ENCODE measurements at places on chromosomes 11 and 22. TPM values are rescaled to one million over a fixed set of nuclear protein-coding genes. Genes with fewer than 3 reads are reported as not detected.

- no peak for DNase-seq
Observed at GRCh38 chr11:103494491-103494890, 385.3 kb downstream of the DYNC2H1 start.

DNA sequence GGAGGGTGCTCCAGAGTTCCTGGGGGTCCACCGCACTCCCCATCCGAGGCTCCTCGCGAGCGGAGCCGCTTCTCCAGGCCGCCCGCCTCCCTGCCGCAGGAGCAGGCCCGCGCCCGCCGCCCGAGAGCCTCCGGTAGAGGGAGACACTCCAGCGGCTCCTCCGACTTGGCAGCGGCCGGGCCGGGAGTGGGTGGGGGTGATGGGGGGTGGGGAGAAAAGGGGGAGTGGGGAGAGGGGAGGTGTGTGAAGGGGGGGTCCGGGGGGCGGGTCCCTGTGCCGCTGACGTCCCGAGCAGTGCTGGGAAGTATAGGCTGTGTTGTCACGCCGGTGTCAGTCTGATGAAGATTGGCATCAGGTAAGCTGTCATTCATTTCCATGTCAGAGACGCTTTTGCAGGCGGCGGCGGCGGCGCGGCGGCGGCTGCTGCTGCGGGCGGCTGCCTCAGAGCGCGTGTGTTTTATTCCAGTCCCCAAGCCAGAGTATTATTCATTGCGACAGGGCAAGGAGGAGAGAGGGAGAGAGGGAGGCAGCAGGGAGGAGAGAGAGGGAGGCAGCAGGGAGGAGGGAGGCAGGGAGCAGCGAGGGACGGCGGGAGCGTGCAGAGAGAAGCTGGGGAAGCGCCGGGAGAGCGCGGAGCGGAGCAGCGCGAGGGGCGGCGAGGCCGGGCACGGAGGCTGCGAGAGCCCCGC, at the start of gene PKNOX2:
Gene PKNOX2 (plus strand): TSS at position 330 of the 689 bp plus-strand sequence. CDS start 186,555 bp downstream, outside the sequence.
- peak; percentile 90 for DNase-seq

GRCh38 chr11:111935317-111936039, 1.7 kb upstream of the DIXDC1 start:
- no peak for DNase-seq

GRCh38 chr11:117045956-117046355, 52.3 kb downstream of the SIK3 start:
- DNase-seq: no peak

- DNase-seq: no peak
Observed at GRCh38 chr22:31945443-31945855, 1.1 kb downstream of the YWHAH start.

DNA sequence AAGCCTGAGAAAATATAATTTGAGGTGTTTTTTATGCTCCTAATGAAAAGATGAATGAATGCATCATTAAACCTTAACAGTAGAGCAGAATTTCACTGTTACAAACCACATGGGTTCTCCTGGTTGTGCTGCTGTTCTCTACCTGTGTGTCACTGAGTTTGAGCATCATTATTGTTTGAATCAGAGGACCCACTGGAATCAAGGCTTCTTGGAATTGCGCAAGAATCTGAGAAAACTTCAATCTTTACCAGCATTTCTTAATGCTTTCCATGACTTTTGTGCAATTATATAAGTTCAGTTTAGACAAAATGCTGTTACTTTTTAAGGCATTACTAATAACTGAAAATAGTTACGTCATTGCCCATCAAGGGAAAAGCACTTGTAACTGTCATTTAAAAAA, 18.8 kb upstream of the RBX1 start:
- no peak for DNase-seq

DNA sequence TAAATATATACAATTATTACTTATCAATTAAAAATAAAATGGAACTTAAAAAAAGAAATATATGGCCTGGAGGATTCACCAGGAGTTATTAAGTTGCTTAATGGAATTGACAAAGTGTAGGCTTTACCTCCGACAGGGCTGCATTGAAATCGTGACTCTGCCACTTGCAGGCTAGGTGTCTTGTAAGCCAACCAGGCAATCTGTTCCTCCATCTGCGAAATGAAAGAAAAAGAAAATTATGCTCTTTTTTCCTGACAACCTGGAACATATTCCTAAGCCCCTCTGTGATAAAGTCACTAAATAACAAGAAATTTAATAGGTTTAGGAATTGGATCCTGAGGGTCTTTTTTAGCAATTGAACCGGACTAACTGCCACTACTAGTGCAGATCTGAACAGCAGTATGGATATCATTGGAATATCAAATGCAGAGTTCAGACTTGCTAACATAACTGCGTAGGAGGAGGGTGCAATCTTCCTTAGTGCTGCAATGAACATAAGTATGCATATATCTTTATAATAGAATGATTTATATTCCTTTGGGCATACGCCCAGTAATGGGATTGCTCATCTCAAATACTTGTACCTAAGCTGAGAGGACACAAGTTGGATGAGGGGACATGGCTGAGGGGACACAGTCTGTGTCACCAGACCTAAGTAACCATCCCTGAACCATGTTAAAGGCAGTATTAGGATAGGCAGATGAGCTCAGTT, 42.5 kb upstream of the CEP126 start:
- DNase-seq: no peak

DNA sequence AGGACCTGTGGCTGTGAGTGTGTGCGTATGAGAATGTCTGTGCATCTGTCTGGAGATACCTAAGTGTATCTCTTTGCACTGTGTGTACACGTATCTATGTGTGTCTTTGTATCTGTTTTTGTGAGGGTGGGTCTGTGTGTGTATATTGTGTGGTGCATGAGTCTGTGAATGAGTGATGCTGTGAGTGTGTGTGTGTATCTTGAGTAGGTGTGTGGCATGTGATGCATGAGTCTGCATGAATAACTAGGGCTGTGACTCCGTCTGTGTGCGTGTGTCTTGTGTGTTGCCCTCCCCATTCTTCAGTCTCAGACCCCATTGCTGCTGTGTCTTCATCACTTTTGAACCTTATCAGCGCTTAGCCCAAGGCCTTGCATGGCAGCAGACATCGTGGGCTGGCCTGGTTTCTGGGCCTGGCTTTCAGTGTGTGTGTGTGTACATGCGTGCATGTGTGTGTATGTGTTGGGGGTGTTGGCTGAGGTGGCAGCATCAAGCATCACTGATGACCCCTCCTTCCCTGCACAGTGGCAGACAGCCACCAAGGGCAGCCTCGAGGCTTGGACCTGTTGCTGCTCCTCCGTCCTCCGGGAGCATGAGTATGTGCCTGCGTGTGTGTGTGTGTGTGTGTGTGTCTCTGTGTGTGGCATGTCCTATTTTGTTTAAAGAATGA, 1.4 kb downstream of the SGSM1 start:
- peak; percentile 61 for DNase-seq

DNA sequence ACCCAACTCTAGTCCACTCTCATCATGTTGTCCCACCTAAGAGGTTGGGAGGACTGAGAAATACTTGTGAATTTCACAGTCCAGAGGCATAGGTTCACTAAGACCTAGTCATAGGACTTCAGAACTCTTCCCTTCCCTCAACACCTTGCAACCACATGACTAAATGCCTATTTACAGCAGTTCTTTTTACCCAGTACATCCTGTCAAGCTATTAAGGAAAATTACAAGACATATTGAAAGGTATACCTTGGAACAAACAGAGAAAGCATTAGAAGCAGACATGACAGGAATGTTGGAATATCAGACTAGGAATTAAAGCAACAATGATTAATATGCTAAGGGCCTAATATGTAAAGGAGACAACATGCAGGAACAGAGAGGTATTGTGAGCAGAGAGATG, 563.8 kb upstream of the LRRC4C start:
- DNase-seq: no peak

DNA sequence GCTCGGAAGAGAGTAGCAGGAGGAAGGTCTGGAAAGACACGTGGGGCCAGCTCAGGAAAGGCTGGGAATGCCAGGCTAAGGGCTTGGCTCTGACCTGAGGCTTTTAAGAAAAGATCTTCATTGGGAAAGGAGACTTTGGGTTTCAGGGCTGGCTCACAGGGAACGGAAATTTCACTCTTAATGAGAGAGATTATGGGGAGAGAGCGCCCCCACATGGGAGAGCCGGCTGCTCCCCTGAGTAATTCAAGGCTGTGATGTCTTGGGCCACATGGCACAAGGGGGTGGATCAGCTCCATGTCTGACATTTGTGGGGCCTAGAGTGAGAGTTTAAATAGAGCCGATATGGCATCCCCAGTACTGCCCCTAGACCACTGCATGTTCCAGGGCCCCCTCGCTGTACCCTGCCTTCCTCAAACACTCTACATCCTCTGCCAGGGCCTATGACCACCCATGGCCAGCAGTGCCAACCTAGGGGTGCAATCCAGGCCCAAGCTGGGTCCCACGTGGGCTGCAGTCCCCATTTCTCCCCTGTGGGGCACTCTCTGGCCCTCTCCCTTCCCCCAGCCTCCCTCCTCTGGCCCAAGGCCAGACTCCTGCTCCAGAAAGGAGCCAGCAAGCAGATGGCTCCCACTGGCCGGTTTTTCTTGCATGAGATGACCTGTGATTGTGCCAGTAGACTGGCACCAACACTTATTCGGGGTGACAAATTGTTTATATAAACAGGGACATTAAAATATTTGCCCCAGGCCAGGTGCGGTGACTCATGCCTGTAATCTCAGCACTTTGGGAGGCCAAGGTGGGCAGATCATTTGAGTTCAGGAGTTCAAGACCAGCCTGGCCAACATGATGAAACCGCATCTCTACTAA, 75.2 kb downstream of the ISX start:
- no peak for DNase-seq

- DNase-seq: no peak
Observed at GRCh38 chr11:10602366-10602765, 33.9 kb upstream of the LYVE1 start.

Gene CDC42EP1
- 14.6 TPM for total RNA-seq

Gene MPPED2
- total RNA-seq: 12.3 TPM

- DNase-seq: no peak
Observed at GRCh38 chr11:30811226-30811755, 225.1 kb upstream of the MPPED2 start.

GRCh38 chr11:95358511-95359340, 127.7 kb upstream of the SESN3 start:
- no peak for DNase-seq

DNA sequence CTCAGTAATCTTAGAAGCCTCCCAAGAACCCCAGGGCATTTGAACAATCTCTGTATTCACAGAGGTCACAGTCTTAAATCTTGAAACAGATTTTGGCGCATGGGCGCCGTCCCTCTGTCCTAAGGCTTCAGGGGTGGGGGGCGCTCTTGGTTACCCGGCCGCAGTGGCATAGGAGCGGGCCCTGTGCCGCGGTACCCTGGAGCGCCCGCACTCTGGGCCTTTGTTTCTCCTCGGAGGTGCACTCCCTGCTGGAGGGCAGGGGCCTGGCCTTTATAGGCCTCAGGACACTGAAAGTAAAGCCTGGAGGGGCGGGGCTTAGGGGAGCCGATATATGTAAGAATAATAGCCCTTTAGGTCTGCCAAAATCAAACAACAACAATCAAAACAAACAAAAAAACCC, 197.3 kb upstream of the FOLH1 start:
- DNase-seq: peak; percentile 11

GRCh38 chr22:27581688-27582087, 219.9 kb downstream of the MN1 start:
- DNase-seq: peak; percentile 92

DNA sequence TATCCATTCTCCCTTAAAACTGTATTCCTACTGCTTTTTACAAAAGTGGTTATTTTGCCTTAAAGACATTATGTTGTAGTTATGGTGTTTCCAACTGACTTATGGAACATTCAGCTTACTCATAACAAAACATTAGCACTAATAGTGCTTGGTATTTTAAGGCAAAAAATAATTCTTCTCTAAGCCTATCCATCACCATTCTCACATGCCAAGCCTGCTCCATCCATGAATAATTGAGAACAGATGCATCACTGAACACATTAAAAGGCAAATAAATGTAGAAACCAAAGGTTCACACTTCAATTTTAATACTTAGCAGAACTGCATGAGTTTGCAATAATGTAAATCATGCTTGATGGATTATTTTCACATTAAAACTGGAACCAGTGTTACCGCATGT, 42.3 kb upstream of the DDI1 start:
- DNase-seq: no peak

- DNase-seq: no peak
Observed at GRCh38 chr22:33381531-33382406, 323.6 kb upstream of the SYN3 start.

Gene B4GALNT4
- total RNA-seq: 0.50 TPM

- no peak for DNase-seq
Observed at GRCh38 chr11:107702723-107703122, 9.1 kb downstream of the SLN start.

- DNase-seq: peak; percentile 47
Observed at GRCh38 chr11:131408025-131408640, 37.7 kb downstream of the NTM start.

GRCh38 chr11:126756855-126757254, 243.7 kb downstream of the KIRREL3 start:
- DNase-seq: no peak

Gene RIC3
- total RNA-seq: 14.1 TPM

- DNase-seq: no peak
Observed at GRCh38 chr11:17630936-17631335, 83.9 kb downstream of the OTOG start.

Gene FGF4
- total RNA-seq: not detected

DNA sequence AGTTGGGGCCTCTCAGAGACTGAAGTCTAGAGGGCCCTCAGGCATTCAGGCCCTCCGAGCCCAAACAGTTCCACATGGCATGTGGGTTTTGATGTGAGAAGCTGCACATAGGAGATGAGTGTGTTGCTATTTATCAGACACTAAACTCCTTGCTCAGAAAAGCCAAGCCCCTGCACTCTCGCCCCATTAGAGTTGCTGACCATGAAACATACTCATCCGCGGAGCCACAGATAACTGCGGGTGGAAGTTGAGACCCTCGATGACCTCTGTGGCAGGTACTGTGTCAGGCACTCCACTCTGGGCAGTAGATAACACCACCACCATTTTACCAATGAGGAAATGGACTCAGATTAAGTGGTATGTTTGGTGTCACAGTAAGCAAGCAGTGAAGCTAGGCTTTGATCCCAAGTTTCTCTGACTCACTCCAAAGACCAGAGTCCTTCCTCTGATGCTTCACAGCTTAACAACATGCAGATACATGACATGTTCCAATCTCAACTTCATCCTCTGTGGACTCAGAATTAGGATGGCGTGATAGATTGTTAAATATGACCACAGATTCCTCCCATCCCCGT, 202.1 kb downstream of the ADAMTS15 start:
- no peak for DNase-seq

- no peak for DNase-seq
Observed at GRCh38 chr11:129817534-129818051, 1.9 kb downstream of the TMEM45B start.

- no peak for DNase-seq
Observed at GRCh38 chr11:119343726-119344125, 2.8 kb downstream of the MFRP start.

Gene BSX
- not detected for total RNA-seq

Gene BTBD18
- total RNA-seq: not detected

Gene ZBTB44
- 57.3 TPM for total RNA-seq

Gene SHANK3
- total RNA-seq: 22.9 TPM

- peak; percentile 62 for DNase-seq
Observed at GRCh38 chr22:36463783-36464184, 17.7 kb downstream of the TXN2 start.

Data from left ventricle myocardium superior (tissue), 1 donor.